ENCODE measurements at places on chromosomes 16 and 17.

- DNase-seq: no peak
These were observed 450.6 kb upstream of the PSMD7 start for GRCh38 chr16:73846007-73846330.

- peak; percentile 22 for DNase-seq
These were observed 603 bp downstream of the RGS11 start for GRCh38 chr16:275041-275641.

DNA sequence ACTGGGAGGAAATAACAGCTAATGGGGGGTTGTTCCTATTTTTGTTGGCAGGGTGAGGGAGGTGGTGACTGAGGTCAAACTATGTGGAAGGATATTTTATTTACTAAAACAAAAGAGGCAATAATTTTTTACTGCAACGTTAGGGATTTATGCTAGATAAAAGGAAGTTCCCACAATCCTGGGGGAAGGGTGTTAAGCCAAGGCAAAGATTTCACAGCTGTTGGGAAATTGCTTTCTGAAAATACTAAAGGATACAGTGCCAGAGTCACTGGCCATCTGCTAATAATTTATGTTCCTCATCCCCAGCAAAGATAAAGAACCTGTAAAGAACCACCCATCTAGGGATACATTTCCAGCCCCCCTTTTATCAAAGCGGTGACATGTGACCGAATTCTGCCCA is 756.0 kb upstream of the RBFOX1 start:
- DNase-seq: no peak

DNA sequence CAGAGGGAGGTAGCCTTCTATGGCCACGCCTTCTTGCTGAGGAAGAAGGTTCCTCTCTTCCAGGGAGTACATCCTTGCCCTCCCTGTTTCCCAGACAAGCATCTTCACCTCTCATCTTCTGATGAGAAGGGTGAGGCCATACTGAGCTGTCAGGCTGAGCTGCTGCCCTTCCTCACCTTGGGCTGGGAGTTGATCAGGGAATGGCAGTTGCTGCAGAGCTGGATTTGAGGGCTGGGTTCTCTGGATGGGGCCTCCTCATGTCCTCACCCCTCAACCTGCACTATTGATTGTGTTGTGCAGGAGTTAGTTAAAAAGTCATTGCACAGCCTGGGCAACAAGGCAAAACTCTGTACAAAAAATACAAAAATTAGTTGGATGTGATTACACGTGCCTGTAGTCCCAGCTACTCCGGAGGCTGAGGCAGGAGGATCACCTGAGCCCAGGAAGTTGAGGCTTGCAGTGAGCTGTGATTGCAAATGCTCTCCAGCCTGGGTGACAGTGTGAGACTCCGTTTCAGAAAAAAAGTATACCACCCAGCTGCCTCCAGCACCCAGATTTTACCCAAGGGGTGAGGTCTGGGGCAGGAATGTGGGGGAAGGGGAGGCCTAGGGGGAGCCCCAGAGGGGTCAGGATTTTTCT is 2.0 kb downstream of the ERBB2 start:
- no peak for DNase-seq

DNA sequence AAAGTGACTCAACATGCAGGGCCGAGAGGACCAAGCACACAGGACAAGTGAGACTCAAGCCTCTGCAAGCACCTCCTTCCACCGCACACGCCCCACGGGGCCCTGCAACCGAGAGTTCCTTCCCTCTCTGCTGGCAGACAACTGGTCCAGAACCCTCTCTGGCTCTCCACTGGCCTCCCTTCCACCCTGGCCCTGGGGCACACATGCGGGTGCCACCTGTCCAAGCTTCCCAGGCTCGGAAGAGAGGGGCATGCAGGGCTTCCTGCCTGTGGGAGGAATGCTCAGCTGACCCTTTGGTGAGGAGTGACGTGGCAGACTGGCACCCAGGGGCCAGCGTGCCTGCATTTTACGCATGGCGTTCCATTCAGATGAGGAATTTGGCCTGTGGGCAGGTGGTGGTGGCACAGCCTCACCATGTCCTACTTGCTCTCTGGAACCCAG is 59.8 kb downstream of the PIPOX start:
- no peak for DNase-seq

GRCh38 chr17:6938637-6939036 is 57.2 kb upstream of the ALOX12 start:
- no peak for DNase-seq

- no peak for DNase-seq
These were observed 250.0 kb downstream of the PRKCA start for GRCh38 chr17:66552371-66552770.

DNA sequence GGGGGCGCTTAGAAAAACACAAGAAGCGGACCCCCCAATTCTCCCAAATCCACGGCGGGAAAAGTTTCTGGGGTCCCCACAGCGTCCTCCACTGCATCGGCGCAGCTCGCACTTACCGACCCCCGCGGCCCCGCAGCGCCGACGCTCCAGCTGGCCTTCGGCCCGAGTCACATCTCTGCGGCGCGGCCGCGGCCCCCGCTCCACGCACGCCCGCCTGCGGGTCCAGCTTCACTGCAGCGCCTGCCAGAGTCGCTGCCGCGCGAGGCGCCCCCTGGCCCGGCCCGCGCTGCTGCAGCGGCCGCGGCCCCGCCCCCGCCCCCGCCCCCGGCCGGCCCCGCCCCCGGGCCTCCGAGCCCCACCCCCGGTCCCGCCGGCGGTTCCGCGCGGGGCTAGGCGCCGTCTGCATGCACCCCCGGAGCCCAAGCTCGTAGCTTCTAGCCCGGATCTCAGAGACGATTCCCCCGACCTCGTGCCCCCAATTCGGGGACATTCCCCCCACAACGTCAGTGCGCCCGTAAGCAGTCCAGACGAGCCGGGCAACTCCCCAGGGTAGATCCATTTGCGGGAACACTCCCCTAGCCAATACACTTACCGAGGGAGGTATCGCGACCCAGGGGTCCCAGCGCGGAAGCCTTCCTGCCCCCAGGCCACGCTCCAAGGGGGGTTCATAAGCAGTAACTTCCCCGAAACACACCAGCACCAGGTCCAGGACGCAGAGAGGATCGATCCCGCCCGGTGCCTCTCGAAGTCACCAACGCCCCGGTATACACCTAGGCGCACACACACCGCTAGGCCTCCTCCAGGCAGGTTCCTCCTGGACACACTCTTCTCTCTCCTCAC is at the start of gene GPRC5B:
Gene GPRC5B (minus strand): TSS at position 238 of the 840 bp plus-strand sequence. CDS start 12,003 bp downstream, outside the sequence.
- peak; percentile 38 for DNase-seq

- DNase-seq: no peak
These were observed 245.9 kb downstream of the FTO start for GRCh38 chr16:53949715-53950410.

DNA sequence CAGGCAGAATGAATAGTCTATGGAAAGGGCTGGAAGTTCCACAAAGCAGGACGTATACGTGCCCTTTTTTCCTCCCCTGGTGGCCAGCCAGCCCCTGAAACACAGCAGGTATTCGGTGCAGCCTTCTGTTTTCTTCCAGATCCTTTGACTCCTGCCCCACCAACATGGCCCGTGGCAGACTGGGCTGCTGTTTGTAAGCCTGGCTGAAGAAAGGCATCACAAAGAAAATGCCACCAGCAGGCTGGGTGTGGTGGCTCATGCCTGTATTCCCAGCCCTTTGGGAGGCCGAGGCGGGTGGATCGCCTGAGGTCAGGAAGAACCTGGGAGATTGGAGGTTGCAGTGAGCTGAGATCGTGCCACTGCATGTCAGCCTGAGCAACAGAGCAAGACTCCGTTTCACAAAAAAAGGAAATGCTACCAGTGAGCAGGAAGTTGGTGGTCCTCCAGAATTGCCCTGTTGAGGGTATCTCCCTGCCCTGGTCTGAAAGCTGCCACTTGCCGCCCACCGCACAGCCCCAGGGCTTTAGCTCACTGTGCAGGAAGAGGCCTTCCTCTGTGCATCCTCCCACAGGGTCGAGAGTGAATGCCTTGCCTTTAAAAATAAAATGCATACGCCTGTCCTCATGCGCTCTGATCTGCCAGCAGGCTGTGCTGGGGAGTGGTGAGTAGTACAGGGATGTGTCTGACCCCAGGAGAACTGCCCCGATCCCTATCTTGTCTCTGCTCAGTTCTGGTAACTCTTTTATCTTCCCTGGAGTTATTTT is 587.7 kb downstream of the MAF start:
- no peak for DNase-seq

DNA sequence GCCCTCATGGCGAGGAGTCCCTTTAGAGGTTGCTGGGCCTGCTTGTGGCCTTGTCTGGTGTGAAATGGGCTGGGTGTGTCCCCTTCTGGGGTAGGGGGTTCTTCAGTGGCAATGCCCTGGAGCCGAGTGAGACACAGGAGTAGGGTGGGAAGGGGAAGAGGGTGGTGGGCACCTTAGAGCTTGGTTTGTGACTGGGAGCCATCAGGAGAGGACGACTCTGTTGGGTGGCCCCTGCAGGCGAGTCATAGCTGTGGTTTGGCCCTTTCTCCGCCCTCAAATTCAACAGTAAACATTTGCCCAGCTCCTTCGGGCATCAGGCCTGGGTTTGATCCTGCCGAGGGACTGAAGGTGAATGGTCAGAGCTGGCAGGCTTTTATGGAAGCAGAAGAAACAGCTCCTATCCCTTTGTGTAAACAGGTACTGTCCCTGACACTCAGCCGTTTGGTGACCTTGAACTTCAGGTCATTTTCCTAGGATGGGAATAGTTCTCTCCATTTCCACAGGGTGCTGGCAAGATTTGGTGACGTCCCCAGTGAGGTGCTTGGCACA is 2.9 kb downstream of the E4F1 start:
- DNase-seq: no peak

DNA sequence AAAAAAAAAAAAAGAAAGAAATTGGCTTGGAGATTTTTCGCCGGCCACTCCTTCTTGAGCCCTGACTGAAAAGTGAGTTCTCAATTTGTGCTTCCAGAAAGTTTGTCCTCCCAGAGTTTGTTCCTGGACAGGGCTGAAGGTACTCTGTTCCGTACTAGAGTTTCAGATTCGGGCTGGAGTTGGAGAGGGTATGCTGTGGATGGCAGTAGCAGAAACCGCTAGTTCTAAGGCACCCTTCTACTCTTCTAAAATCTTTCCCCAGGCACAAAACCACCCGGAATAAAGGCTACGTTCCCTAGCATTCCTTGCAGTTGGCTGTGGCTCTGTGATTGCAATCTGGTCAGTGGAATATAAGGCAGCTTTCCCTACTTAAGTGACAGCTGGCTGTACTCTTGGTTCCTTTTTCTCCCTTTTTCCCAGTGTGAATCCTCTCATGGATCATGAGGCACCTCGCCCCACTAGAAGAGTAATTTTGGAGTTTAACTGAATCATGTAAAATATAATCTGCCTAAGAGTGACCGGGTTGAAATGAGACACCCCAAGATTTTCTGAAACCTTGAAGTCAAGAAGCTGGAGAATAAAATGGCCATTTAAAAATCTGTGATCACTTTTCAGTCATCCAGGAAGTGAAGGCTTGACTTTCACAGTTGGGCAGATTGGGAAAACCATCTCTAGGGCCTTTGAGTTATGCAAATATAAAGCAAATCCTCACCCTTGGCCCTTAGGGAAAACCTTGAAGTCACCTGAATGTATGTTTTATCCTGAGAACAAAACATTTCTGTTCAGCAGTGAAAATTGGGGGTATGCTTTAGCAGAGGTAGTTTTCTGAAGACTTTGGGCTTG is 901 bp upstream of the HEATR6 start:
- DNase-seq: no peak

DNA sequence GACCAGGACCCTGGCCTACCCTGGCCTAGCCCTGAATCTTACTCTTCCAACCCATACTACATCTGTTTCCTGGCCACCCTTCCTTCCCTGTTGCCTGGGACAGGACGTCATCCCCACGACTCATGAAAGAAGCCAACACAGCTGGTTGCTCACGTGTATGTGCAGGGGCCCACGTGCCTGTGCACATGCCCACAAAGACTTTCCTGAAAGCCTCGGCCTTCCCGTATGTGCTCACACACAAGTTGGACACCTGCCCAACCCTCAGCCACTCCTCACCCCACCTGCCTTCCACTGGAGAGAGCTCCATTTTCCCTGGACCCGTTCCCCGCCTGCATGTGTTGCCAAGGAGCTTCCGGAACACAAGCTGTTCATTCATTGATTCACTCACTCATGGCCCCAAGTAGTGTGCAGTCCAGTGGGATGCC is 7.0 kb downstream of the PLXDC1 start:
- DNase-seq: no peak

DNA sequence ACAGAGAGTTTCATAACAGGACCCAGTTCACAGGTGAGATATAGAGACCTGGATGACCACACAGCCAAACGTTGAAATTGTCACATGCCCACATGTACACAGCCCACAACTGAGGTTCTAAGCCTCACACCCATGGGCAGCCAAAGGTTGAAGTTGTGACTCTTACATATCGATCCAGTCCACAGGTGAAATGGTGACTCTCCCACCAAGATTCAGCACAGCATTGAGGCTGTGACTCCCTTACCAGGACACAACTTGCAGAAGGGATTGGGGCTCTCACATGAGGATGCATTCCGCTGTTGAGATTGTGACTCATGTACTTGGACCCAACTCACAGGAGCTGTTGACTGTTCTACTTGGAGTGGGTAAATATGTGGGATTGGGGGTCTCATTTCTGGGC is 1836.4 kb downstream of the TP53TG3F start:
- DNase-seq: no peak

GRCh38 chr17:80361495-80362220 is 53.3 kb upstream of the ENDOV start:
- DNase-seq: peak; percentile 35

GRCh38 chr17:49742166-49742638 is 21.7 kb downstream of the FAM117A start:
- no peak for DNase-seq

DNA sequence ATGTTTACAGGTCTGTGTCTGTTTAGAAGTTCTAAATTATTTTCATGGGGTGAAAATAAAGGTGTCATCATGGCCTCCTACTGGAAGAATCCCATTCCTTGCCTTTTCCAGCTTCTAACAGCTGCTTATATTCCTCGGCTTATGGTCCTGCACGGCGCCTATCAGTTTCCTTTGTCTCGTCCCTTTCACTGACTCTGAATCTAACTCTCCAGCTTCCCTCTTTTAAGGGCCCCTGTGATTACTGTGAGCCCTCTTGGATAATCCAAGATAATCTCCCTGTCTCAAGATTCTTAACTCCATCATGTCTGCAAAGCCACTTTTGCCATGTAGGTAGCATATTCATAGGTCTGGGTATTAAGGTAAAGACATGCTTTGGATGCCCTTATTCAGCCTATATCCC is 441.0 kb upstream of the ERCC4 start:
- DNase-seq: no peak

GRCh38 chr17:6028294-6028693 is 41.9 kb upstream of the WSCD1 start:
- no peak for DNase-seq

GRCh38 chr16:3189869-3190268 is 1.9 kb downstream of the OR1F1 start:
- DNase-seq: no peak

Measured in activated CD4-positive, alpha-beta T cell treated with anti-CD3 and anti-CD28 coated beads, Interleukin-2, amount 50 U/mL, for 48 hours (primary cell).